Naive thymus-derived CD8-positive, alpha-beta T cell (primary cell): ENCODE measurements at places on chromosomes 3 and 15. TPM values are rescaled to one million over a fixed set of nuclear protein-coding genes. Genes with fewer than 3 reads are reported as not detected.

DNA sequence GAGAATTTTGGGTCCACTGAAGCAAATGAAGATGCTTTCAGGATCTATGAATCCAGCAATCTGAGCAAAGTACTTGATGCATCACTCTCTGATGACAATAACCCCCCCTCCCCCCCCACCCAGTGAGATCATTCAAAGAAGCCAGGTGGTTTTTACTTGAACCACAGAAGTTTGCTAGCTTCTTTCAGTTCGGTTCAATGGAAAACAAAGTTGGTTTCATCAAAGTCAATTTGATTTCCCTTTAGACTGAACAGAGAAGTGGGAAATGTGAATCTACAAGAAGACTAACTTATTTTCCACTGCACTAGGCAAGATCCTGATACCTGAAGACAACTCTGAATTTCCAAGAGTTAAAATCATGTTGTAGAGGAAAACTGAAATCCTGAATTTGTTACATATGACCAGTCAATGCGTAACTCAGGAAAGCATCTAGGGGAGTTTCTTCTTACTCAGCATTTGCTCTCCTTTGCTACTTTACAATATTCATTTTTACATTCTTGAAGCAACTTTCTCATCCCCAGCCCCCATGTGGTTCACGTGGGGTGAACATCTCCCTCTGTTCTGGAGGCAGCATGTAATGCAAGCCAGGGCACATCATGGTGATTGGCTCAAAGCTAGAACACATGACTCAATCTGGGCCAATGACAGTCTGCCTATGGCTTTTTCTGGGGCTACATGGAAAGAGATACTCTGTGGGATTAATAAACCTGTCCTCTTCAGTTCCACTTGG lies 572.6 kb downstream of the FOXP1 start:
- DNase-seq, result no peak

- no peak for DNase-seq
These were observed 1.1 kb downstream of the STAC start for GRCh38 chr3:36381311-36381956.

- DNase-seq, result no peak
These were observed 70.5 kb upstream of the HACD2 start for GRCh38 chr3:123655400-123655799.

GRCh38 chr3:106827515-106828213 lies 549.6 kb upstream of the CCDC54 start:
- no peak for DNase-seq

DNA sequence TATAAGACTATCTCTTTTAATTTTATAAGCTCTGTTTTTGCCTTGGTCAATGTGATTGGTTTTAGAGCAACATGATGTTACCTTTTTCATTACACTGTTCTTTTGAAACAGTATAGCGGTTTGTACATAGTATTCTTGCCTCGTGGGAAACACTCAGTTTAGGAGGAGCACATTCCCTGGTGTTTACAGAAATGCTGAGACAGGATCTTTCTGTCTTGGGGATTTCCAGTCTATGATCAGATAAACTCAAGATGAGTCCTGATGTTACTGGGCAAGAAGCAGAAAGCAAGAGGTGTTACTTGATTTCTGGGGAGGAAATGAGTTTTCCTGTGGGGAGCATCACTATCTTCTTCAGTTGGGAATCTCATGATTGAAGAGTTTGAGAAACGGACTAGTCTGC lies 2.5 kb downstream of the TMEM266 start:
- no peak for DNase-seq

CDCP1 gene
- not detected for total RNA-seq

RPL39L gene
- 1.2 TPM for total RNA-seq

TMCO5A gene
- not detected for total RNA-seq

LSAMP gene
- not detected for total RNA-seq

- DNase-seq, result no peak
These were observed 373.1 kb upstream of the WNT5A start for GRCh38 chr3:55860049-55860721.

CELF6 gene
- 5.9 TPM for total RNA-seq

DNA sequence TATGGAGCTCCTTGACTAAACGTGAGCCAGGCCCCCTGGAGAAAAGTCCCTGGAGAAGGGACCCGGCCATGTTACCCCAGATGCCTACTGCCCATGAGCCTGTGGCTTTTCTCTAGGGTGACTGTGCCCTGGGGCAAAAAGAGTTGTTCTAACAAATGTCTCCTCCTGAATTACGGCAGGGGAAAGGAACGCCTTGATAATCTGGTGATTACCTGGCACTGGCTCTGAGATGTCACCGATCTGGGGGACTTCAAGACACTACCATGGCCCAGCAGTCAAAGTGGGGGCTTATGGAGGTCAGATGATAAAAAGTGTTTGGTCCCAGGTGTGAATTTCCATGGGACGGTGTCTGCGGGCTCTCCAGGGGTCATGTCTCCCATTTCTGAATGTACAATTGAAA lies 140.7 kb downstream of the KLF13 start:
- DNase-seq, result no peak

DNA sequence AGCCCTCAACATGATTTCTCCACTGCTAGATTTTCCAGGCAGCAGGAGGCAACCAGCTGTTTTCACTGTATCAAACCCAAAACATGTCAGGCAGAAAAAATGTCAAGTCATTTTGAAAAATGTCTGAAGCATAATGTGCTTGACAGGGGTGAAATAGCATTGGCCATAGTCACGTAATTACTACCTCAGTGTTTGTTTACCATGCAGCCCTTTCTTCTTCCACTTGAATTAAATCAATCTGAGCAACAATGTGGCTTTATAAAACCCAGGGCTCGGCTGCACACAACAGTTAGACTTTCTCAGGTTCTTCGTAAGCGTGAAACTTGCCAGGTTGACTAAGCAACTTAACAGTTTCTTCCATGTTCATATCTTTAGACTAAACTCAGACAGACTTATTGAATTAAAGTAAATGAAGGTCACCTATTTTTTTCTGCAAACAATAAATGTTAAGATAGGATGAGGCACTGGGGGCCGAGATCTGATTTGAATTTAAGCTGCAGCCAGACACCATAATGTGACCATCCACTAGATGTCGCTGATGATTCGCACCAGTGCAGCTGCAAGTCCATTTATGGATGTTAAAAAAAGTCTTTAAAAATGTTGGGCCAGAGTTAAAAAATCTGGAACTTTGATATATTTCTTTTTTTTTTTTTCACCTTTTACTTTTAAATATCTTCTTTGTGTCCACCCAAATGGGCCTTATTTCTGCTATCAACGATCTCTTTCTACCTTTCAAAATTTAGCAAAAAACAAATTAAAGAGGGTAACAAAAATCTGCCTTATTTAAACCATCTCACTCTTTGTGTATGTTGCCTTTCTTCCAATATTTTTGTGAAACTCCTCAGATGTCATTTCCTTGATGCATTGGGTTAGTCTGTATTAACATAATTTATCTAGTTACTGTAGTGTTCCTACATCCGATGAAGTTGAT lies 305.9 kb downstream of the CACNA2D3 start:
- DNase-seq, result no peak

PRR20G gene
- total RNA-seq, result not detected

DNA sequence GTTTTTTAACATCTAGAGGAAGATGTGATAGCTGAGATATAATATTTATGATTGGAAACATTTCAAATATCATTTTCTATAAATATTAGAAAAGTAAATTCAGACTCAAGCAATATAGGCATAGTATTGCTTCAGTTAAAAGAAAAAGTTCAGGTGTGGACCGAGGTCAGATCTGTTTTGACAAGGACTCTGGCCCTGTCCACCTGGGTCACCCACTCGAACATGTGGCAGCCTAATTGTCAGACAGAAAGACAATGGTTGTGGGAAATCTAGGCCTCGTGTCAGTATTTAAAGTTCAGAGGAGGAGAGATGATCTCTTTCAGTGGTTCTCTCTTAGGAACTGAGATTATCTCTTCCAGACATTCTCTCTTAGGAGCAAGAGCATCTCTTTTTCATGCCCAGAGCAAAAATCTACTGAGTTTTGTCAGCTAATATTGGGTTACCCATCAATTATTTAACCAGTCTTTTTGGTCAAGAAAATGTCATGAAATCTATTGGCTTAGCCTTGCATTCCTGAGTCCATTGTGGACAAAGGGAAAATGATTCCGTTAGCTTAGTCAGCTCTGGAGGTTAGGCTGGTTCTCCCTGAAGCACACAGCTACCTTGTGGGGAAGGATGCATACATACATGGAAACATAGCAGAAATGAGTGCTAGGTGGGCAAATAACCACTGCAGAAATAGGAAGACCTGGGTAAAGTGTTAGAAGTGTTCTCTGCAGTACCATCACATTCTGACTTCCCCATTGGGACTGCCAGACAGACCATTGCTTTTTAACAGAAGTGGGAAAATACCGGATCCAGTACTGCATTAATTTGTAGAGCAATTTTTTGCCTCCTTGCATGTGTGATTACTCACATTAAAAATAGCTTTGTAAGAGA lies 343.3 kb downstream of the GRM7 start:
- DNase-seq, result no peak

KLHL6 gene
- total RNA-seq, result 59.0 TPM

DNA sequence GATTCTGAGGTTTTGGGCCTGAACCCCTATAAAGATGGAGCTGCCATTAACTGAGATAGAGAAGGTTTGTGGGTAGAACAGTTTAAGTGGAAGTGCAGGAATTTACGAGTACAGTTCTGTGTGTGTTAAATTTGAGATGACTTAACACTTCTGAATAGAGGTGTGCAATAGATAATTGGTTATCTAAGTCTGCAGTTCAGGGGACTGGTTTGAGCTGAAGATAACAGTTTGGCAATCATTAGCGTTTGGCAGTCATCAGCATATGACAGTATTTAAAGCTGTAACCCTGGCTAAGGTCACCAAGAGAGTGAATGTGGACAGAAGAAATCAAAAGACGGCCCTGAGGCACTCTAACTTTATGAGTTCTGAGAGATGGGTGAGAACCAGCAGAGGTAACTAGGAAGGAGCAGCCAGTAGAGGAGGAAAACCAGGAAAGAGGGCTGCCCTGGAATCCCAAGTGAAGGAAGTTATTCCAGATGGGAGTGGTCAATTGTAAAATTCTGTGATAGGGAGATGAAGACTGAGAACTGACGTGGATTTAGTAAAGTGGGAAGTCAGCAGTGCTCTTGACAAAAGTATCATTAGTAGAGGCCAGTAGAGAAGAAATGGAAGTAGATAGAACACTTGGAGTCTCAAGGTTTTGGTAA lies 8.1 kb downstream of the MYNN start:
- no peak for DNase-seq

DNA sequence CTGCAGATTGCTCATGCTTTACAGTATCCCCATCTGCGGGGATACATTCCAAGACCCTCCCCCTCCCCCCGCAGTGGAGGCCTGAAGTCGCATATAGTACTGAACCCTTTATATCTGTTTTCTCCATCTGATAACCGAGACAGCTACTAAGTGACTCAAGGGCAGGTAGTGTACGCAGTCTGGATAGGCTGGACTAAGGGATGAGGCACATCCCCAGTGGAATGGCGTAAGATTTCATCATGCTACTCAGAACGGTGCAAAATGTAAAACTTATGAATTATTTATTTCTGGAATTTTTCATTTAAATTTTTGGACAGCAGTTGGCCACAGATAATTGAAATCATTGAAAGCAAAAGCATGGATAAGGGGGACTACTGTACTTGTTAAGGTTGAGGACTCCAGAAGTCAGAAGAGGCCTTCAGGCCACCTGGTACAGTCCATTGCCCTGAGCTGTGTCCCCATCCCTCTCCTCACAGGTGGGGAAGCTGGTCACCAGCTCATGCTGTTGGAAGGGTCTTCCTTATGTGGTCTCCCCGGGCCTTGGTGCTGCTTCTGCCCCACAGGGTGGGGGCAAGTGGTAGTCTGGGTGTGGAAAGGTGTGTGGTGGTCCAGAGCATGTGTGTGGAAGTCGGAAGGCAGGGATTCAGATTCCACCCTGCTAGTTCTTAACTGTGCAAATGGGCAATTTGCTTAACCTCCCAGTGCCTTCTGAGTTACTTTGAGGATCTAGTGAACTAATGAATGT lies 72.0 kb downstream of the HCN4 start:
- no peak for DNase-seq

NUP210 gene
- total RNA-seq, result 141 TPM

APBA2 gene
- total RNA-seq, result 216 TPM

- no peak for DNase-seq
These were observed 106.4 kb downstream of the TUSC7 start for GRCh38 chr3:116815831-116816588.

- DNase-seq, result no peak
These were observed 59.6 kb downstream of the PRTG start for GRCh38 chr15:55683376-55683775.

COL6A5 gene
- not detected for total RNA-seq

ISLR gene
- not detected for total RNA-seq

DNA sequence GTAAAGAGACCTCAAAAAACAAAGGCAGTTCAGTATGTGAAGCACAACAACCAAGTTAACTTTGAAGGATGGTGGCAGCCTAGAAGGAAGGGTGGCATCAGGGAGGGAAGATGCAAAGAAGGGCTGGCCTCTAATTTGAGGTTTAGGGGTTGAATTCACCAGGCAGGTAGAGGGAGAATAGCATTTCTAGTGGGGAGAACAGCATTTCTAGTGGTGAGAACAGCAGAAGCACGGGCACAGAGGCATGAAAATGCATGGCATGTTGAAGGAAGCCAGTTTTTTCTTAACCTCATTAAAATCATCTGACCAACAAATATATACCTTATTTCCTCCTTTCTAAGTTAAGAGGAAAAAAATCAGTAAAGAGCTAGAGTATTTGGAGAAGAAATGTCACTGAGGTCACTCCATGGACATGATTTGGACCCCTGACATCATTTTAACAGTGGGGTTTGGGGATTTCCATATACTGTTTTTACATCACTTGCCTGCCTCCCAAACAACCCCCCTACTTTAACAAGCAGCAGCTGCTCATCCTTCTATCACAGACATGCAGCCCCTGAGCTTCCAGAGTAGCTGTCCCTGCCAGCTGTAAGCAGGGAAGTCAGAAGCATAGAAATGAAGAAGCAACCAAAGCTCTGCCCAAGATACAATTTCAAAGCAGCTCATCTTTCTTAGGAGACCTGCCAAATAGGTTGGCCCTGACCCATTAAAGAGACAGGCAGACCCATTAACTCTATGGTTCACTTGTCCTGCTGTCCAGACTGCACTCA lies 2.4 kb upstream of the POPDC2 start:
- DNase-seq, result no peak

- DNase-seq, result no peak
These were observed 42.7 kb upstream of the TFRC start for GRCh38 chr3:196124608-196125007.
